ENCODE measurements at places on chromosomes 1 and 21.
A peak's percentile ranks its signal among the peaks of the same experiment; 100 is the strongest.

DNA sequence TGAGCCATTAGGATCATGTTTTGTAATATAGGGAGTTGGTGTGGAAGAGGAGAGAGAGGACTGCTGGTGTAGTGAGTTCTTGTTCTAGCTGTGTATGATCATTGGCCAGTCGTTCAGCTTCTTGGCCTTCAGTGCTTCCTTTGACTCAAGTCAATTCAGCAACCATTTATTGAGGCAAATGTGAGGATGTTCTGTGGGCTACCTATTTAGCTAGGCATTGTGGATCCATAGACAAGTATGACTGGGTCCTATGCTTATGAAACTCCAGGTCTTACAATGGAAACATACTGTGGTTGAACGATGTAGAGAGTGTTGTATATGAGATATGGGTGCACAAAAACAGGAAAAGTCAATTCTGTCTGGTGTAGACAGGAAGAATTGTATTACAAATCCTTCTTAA is 41.7 kb downstream of the NFIA start:
- DNase-seq: no peak

DNA sequence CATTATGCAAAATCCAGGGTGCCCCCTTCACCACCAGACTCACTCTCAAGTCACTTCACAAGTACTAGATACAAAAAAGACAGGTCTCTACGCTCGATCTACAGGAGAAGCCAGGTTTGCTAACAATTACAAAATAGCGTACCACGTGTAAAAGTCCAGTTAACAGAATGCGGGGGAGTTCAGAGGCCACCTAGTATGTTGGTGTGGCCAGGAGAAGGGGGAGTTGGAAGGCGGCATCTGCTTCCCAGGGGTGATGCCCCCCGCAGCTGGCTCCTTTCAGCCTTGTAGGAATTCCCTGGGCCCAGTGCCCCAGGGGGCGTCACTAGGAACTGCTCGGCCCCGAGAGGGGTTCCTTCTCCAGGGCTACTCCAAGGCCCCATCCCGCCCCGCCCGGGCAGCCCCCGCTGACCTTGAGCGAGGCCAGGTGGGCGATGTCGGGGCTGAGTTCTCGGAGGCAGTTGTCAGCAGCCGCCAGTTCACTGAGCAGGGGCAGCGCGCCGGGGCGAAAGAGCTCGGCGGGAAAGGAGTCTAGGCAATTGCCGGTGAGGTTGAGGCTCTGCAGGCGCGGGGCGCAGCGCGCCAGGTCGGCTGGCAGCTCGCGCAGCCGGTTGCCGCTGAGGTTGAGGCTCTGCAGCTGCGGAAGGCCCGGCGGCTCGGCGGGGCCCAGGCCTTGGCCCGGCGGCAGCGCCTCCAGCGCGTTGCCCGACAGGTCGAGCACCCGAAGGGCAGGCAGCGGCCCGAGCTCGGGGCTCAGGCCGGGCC is 664 bp downstream of the LRRC47 start:
- no peak for DNase-seq

- no peak for DNase-seq
Measured at GRCh38 chr21:41367301-41367944, 5.6 kb downstream of the MX2 start.

- DNase-seq: peak; percentile 9
Measured at GRCh38 chr1:109787211-109787844, 23.6 kb upstream of the EPS8L3 start.

GRCh38 chr21:32103361-32103760 is 175.5 kb downstream of the MIS18A start:
- no peak for DNase-seq

GRCh38 chr21:32739946-32740345 is 12.1 kb upstream of the SYNJ1 start:
- no peak for DNase-seq

- no peak for DNase-seq
Measured at GRCh38 chr1:186295980-186296379, 79.1 kb downstream of the TPR start.

- DNase-seq: no peak
Measured at GRCh38 chr1:225919906-225920305, 4.1 kb downstream of the PYCR2 start.

- DNase-seq: no peak
Measured at GRCh38 chr1:172176206-172176605, 244.3 kb upstream of the C1orf105 start.

DNA sequence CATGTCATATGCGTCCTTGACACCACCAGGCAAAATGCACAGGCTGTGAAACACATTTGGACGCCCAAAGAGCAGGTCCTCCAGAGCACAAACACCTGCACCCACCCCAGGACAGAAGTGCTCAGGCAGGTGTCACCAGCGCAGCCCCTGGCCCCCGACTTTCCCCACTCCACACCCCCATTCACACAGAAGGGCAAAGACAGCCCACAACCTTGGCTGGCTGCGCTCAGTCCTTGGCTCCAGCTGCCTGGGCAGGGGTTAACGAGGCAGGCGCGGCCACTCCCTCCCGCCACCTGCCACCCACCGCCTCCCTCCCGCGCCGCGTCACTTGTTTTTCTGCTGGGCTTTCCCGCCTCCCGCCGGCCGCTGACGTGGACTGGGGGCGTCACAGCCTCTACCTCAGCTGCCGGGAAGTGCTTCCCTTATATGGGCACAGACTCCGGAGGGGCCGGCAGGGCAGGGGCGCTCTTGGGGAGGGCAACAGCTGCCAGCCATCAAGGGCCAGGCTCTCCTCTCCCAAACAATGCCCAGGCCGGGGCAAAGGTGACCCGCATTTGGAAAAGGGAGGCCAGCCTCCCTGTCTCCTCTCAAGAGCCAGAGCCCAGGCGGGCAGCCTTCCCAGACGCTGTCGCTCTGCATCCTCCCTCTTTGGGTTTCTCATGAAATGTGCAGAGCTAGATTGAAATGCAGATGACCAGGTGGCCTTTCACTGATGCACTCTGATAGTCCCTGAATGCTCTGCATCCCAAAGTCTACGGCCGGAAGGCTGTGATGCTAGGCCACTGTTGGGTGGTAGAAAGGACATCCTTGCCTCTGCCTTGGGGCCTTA is 14.8 kb upstream of the BTG2 start:
- DNase-seq: peak; percentile 71

DNA sequence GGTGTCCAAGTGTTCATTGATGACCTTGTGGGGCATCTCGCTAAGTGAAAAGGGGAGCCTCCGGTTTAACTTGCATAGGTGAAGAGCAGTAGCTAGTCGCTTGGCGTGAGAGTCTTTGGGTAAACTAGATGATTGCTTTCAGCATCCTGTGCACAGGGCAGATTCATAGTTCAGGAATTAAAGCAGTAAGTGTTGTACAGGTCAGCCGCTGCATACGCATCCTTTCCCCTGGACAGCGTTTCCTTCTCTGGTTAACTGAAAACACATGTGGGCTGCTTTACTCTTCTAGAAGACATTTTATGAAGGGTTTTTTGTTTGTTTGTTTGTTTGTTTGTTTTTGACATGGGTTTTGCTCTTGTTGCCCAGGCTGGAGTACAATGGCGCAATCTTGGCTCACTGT is 12.1 kb downstream of the NDUFV3 start:
- no peak for DNase-seq

- DNase-seq: no peak
Measured at GRCh38 chr21:14318578-14318977, 64.4 kb downstream of the HSPA13 start.

DNA sequence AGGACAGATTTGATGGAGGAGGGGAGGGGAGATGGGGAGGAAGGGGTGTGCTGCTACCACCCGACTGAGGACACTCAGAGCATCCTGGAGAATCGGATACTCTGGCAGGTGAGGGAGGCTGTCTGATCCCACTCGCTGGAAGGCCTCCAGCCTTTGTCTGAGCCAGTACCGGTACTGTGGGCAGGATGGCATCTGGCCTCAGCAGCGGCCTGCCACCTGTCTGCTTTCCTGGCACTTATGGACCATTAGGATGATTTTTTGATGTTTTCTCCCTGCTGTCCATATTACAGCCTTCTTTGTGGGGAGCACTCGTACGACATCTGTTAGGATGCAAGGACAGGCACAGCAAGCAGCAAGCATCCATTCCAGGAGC is 11.5 kb downstream of the ATP2B4 start:
- no peak for DNase-seq

DNA sequence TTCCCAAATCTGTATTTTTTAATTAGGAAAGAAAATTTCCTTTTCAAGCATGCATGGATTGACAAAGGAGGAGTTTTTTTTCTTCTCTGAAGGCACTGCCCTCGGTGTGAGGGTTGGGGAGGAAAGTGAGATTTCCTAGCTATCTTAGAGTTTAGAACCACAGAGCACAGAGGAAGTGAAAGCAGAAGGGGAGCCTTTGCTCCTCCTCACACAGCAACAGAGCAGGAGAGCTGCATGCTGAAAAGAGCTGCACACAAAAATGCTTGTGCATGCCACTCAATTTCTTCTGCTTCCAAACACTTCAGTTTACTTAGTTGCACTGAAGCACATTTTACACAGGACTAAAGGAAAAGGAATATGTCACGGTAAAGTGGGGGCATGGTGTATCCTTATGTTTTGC is 308.1 kb downstream of the GPATCH2 start:
- no peak for DNase-seq

GRCh38 chr21:45831991-45832740 is 149.4 kb upstream of the COL6A1 start:
- DNase-seq: no peak

DNA sequence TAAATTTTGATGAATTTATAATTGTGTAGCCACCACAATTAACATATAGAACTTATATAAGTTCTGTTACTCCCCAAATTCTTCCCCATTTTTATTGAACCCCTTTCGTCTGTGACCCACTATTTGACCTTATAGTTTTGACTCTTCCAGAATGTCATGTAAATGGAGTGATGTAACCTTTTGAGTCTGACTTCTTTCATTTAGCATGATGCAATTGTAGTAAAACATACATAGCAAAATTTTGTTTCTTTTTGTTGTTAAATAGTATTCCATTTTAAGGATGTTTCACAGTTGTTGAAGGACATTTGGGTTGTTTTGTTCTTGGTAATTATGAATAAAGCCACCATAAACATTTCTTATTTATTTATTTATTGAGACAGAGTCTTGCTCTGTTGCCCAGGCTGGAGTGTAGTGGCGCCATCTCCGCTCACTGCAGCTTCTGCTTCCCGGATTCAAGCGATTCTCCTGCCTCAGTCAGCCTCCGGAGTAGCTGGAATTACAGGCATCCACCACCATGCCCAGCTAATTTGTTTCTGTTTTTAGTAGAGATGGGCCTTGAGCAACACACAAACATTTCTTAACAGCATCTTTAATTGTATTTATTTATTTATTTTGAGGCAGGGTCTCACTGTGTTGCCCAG is 33.6 kb downstream of the RPRD2 start:
- no peak for DNase-seq

DNA sequence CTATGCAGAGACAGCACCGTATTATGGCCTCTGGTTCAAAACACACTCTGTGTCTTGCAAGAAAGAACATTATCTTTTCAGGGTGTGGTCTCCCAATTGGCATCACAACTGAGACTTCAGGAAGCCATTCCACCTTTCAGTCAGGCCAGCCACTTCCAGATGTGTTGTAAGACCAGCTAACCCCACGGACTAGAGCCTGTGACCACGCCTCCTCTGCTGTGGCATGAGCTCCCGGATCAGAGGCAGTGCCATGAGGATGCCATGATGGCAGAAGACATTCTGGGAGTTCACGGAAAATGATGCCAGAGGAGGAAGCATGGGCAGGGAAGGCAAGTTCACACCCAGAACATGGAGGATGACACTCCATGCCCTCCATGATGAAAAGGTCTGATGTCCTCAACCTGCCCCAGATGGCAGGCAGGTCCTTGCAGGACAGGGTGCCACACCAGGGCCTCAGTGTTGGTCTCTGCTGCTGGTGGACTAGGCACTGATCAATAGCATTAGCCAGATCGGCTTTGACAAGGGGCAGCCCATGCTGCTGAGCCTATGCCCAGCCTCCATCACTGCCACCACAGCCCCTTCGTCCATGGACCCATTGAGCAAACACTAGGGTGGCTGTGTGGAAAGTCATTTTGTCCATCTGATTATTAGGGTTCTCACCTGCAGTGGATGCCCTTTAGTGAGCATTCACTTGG is 341.6 kb downstream of the MATN1 start:
- DNase-seq: no peak

GRCh38 chr1:235504122-235504493 is at the start of gene B3GALNT2:
TSS of gene B3GALNT2 (minus strand) at chr1:235504452. CDS start at chr1:235504252, 200 bp downstream.
- no peak for DNase-seq

DNA sequence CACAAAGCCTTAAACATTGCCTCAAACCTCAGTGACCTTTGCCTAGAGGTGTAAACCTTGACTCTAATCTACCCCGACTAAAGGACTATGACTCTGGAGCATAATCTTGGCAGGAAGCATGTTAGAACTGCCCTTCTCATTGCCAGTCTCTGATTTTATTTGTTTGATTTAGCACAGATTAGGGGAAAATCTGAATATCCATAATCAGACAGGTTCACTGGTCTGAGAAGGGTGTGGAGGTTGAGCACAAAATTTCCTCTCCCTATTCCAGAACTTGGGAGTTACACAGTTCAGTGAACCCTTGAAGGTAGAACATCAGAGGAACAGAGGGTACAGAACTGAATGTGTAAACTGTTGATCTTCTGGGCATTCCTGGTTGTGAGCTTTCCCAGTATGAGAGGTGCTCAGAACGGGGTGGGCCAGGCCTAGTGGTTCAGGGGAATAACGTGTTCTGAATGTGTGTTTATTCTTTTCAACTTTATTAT is 8.3 kb upstream of the PSMB4 start:
- DNase-seq: no peak

DNA sequence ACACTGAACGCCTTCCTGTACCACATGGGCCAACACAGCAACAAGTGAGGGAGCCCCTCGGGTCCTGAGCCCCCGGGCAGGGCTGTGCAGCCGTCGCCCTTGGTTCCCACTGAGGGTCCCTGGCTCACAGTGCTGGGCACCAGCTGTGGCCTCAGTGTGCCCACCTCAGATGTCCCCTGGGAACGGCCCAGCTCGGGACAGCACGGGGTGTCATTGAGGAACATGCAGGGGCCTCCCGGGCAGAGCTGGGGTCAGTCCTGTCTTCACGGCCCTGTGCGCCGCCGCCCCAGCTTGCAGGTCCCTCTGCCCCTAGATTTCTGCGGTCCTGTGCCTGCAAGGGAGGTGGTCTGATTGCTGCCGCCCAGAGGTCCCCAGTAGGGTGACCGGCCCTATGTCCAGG is 17.7 kb downstream of the ATAD3B start:
- no peak for DNase-seq

- DNase-seq: no peak
Measured at GRCh38 chr21:25107708-25108107, 499.6 kb downstream of the MRPL39 start.

DNA sequence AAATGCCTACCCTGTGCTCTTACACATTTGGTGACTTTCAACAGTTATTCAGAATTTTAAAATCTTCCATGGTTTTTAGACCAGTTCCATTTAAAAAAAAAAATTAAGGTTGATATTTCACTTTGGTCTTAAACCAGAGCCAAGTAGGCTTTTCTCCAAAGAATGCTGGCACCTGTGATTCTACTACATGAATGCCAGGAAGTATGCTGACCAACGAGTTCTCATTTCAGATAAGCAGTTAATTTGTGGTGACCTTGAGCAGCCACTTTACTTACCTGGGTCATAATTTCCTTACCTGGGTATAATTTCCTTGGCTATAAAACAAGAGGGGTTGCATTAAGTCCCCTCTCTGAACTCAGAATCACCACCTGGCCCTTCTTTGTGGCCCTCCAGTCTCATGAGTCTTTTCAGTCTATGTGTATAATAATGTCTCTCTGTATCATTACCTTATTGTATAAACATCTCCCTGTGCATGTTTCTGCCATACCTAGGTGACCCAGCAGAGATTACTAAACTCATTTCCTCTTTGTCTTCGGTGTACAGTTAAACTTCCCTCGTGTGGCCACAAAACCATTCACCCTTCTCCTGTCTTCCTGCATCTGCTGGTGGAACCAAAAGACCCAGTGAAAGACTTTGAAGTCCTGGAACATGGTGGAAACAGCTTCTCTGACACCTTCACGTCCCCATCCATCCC is 139.1 kb upstream of the DPT start:
- no peak for DNase-seq

Measured in mesothelial cell of epicardium (in vitro differentiated cells).